ENCODE measurements at places on chromosomes 3 and 15.

DNA sequence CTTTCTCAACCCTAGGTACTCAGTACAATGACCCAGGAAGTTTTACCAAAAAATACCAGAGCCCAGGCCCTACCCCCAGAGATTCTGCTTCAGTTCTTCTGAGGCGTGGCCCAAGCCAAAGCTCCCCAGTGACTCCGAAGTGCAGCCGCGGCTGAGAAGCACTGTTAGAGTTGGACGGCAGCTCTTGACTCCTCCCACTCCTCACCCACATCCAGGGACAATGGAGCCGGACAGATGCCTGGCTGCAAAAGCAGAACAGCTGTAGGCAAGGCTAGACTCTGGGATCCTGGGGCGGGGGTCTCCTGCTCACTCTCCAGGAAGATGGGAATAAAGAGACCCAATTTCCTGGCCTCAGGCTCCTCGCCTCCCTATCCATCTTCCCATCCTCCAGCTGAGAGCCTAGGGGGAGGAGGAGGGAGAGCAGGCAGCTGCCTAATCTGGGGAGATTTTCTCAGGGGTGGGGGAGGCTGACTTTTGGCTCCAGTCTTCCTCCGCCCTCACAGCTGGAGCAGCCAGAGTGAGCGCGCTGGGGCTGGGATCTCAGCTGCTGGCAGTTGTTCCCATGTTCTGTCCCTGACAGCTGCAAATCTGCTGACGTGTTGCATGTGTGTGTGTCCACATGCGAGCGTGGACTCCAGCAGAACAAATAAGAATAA lies 223.8 kb downstream of the OPA1 start:
- DNase-seq: peak; percentile 44

- no peak for DNase-seq
These were observed 29.8 kb upstream of the SLC25A36 start for GRCh38 chr3:140911822-140912221.

DNA sequence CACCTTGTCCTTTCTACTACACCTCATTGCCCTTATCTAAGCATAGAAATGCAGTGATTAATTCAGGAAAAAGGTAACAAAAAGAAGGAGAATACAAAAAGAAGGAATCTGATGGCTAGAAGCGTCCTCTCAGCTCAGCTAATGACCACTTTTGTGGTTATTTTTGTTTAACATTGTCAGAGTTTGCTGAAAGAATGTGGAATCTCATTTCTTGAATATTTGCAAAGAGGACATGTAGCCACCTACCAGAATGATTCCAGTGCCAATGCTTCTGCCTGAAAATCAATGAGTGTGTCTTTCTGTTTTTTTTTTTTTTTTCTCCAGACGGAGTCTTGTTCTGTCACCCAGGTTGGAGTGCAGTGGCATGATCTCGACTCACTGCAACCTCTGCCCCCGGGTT lies 24.5 kb downstream of the NANOGP8 start:
- DNase-seq: peak; percentile 20

GRCh38 chr15:68003297-68003696 lies 50.8 kb upstream of the PIAS1 start:
- no peak for DNase-seq

DNA sequence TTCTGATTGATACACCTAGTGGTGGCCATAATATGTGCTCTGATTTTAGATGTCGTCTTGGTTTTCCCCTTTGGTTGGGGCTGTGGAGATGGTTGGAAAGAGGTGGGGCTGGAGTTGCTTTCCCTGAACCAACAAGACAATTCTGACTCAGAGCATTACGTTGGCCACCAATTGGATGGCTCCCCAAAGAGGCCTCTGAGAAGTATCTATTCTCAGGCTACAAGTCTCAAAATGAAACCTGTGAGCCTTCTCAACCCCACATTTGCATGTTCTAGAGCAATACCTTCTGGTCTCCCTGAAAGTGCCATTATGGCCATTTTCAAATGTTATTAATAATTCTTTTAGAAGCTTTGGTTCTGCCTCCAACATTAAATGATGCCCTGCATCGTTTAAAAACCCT lies 188.4 kb upstream of the WNT5A start:
- no peak for DNase-seq

DNA sequence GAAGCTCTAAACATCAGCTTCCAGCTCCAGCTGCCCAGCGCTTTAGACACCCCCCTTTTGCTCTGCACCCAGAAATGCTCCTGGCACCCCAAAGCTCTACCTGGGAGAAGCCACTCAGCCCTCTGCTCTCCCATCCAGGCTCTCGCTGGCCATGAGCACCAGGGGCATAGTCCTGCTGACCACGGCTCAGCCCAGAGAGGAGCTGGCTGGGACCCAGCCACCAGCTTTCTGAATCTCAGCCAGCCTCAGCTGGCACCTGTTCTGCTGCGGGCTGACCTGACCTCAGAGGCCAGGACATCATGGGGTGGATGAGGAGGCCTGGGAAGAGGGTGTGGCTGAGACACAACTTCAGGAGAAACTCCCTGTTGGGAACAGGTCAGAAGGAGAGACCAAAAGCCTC lies 8.6 kb downstream of the NTRK3 start:
- no peak for DNase-seq

- no peak for DNase-seq
These were observed at the start of gene OTOL1 for GRCh38 chr3:161496508-161496907. Gene OTOL1 (plus strand): TSS chr3:161496808. CDS start chr3:161496808, 0 bp downstream.

Data from fibroblast of skin of abdomen (primary cell).